NCI-H1417 (cell line): ENCODE measurements at places on chromosomes 1 and 21.
A peak's percentile ranks its signal among the peaks of the same experiment; 100 is the strongest.

GRCh38 chr1:111141245-111142220 is 1.5 kb downstream of the CEPT1 start:
- DNase-seq, result no peak

DNA sequence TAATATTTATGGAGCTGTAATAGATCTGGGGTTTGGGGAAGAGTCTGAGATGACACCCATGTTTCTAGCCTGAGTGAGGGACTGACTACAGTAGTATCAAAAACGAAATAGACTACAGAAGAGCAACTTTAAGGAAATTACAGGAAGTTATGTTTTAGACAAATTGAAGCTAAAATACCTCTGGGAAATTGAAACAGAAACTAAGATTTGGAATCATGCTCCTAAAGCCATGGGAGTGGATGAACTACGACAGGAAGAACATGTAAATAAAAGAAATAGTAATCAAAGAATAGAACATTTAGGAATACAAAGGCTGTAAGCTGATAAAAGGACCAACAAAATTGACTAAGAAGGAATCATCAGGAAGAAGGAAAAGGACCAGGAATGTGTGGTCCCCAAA is 68.9 kb downstream of the KIAA0319L start:
- DNase-seq, result no peak

- DNase-seq, result peak; percentile 64
Measured at GRCh38 chr1:169894424-169895145, 889 bp upstream of the SCYL3 start.

- no peak for DNase-seq
Measured at GRCh38 chr1:154087574-154087973, 67.3 kb downstream of the NUP210L start.

GRCh38 chr21:28357743-28358142 is 634.9 kb downstream of the LTN1 start:
- no peak for DNase-seq

DNA sequence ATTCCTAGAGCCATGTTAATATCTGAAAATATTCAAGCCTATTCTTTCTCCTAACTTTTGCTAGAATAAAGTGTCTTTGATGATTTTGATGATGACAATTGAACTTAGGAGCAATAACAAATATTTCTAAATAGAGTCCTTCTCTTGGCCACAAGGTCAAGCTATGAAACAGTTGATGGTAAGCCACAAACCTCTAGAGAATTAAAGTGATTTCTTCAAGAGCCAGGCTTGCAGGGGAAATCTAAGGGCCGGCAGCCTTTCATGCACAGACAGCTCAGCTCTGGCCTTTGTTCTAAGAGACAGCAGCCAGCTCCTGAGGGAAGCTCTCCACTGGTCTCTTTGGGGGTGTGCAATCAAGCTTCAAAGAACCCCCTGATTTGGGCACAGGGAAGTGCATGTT is 59.0 kb downstream of the SUSD4 start:
- DNase-seq, result no peak

- DNase-seq, result no peak
Measured at GRCh38 chr1:159005676-159006075, 4.0 kb upstream of the IFI16 start.

DNA sequence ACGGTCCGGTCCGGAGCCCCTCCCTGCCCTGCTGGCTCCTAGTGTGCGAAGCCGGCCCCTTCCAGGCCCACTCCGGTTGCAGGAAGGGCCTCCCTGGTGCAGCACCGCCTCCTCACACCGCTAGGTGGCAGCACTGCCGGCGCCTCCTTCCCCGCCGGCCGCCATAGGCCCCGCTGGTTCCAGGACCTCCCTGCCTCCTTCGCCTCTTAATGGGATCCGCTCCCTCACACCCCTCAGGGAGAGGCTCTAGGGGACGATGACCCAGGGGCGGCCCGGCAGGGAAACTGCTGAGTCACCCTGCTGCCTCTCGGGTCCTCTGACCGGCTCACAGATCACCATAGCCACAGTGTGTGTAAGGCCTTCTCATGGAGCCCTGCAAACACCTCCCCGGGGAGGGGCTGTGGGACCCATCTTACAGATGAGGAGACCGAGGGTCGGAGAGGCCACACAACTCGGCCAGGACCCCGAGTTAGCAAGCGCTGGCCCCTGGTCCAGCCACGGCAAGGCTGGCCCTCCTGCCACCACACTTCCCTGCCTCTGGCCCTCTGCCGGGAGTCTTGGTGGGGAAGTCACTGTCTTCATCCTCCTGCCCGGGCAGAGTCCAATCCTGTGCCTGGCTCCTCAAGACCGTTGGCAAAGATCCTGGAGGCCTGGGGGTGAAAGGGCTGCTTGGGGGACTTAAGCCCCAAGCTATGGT is 1.6 kb upstream of the AJAP1 start:
- DNase-seq, result no peak

- no peak for DNase-seq
Measured at GRCh38 chr1:25695090-25695770, 78.6 kb downstream of the MAN1C1 start.
